Placental epithelial cell (primary cell): ENCODE measurements at places on chromosomes 1 and 21. TPM values are rescaled to one million over a fixed set of nuclear protein-coding genes. Genes with fewer than 3 reads are reported as not detected.

Gene OR2AJ1
- under 0.01 and 0.11 TPM in 2 replicates for total RNA-seq

Gene ANKRD35
- total RNA-seq, result 2.0 and 7.9 TPM in 2 replicates

Gene DMBX1
- total RNA-seq, result not detected in 2 replicates

Gene PLA2G2D
- not detected in 2 replicates for total RNA-seq

Gene PLA2G5
- total RNA-seq, result not detected in 2 replicates

Gene NUAK2
- 6.3 and 18.3 TPM in 2 replicates for total RNA-seq
